Dermis blood vessel endothelial cell (primary cell): ENCODE measurements at places on chromosomes 3 and 15.

DNA sequence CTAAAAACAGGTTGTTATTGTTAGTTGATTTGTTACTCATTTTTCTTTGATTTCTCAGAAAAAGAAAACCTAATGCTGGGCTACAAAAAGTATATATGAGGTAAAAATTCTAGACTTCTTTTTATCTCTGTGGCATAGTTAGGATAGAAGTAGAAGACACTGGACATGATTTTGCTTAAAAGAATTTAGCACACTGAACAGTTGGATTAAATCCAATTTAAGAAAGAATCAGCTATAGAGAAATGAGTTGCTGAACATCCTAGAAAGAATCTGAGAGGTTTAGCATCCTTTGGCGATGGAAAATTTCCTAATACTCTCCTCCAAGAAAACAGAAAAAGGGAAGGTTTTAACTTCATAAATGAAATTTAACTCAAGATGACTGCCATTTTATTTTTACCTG, 259.7 kb downstream of the TBL1XR1 start:
- DNase-seq = no peak

DNA sequence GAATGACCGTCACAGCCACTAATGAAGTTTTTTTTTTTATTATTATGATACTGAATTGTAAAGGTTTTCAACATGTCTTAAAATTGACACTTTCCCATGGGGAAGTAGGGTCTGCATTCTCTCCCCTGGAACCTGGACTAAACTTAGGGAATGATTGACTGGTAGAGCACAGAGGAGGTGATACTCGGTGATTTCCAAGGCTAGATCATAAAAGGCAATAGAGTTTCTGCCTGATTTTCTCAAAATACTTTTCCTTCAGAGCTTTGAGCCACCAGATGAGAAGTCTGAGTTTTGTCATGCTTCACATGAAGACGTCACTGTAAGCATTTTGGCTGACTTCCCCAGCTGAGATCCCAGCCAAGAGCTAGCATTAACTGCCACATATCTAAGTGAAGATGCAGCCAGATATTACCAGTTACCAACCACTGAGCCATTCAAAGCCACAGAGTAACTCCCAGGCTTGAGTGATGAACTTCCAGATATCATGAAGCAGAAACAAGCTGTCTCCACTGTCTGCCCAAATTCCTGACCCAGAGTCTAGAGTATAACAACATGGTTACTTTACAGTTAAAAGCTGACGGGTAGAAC, 105.8 kb downstream of the LSAMP start:
- no peak for DNase-seq

- DNase-seq = peak; percentile 88
Observed at GRCh38 chr3:99172736-99173657, 271.5 kb upstream of the DCBLD2 start.

DNA sequence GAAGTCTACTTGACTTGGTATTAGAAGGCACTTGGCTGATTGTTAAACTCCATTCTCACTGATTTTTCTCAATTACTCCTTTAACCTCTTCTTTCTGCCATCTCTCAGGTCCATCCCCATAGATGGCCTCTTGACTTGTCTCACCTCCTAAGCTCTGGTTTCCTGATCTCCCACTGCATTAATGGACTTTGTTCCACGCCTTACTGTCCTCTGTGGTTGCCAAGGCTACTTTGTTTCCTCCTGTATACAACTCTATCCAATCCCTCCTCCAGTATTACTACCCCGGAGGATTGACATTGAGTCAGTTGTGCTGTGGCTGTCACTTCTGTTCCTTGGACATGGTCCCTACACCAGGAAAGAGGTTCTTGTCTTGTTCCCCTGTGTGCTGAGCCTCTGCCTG, 10.6 kb upstream of the GLCE start:
- DNase-seq = no peak

- no peak for DNase-seq
Observed at GRCh38 chr15:98142572-98142971, 182.1 kb downstream of the ARRDC4 start.

DNA sequence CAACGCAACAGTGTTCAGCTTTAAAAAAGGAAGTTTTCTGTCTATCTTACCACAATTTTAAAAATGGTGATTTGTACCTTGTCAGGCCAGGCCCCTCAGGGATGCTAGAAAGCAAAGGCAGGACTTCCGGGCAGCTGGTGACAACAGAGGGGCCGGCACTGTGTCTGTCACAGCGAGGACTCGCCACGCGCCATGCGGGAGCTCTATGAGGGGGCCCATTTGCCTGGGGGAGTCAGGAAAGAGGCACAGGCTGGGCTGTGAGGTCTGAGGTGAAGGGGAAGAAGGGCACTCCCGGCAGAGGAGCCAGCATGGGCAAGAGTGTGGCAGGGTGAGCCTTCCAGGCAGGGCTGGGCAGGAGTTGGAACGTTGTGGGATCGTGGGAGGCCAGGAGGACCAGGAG, 7.0 kb downstream of the IQSEC1 start:
- DNase-seq = no peak
